Renal pelvis (tissue), 12 donors: ENCODE measurements at places on chromosomes 7 and 10. TPM values are rescaled to one million over a fixed set of nuclear protein-coding genes. Genes with fewer than 3 reads are reported as not detected.

- DNase-seq, result no peak
Measured at GRCh38 chr10:122307669-122308416, 36.7 kb downstream of the BTBD16 start.

The LIPF gene
- 0.35 TPM for polyA plus RNA-seq

DNA sequence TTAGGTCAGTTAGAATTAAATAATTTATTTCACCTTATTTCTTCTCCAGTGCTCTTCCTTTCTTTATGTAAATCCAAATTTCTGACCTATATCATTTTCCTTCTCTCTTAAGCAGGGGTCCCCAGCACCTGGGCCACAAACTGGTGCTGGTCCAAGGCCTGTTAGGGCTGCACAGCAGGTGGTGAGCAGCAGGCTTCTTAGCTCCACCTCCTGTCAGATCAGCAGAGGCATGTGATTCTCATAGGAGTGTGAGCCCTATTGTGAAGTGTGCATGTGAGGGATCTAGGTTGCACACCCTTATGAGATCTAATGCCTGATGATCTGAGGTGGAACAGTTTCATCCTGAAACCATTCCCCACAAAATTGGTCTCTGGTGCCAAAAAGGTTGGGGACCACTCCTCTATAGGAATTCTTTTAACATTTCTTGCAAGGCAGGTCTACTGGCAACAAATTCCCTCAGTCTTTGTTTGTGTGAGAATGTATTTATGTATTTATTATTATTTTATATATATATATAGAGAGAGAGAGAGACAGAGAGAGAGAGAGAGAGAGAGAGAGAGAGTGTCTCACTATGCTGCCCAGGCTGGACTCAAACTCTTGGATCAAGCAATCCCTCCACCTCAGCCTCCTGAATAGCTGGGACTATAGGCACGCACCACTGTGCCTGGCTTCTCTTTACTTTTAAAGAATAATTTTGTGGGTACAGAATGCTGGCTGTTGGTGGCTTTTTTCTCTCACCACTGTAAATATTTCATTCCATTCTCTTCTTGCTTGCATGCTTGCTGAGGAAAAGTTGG lies 4.3 kb upstream of the ABCC2 start:
- no peak for DNase-seq

GRCh38 chr7:116232350-116232749 lies 22.0 kb downstream of the TES start:
- DNase-seq, result no peak

The ACSM6 gene
- 0.30 TPM for polyA plus RNA-seq

GRCh38 chr10:110005719-110006118 lies 2.1 kb upstream of the ADD3 start:
- DNase-seq, result peak; percentile 59

The NUTM2B gene
- polyA plus RNA-seq, result 5.1 TPM

DNA sequence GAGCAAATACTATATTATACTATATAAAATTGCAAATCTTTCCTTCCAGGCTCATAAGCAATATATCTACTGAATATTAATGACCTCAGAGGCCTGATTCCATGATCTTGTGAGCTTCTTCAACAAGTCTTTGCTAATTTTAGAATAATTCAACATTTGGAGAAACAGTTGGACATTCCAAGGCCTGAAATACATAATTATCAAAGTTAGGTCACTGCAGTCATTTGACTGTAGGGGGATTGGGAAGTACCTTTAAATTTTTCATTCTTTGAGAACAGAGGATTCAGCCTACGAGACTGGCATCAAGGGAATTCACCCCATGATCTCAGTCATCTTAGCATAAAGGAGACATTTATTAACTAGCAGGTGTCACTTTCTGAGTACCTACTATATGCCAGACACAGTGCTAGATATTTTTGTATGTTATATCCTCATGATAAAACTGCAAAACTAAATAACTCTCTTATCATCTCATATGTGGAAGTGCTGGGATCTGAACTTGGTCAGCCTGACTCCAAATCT lies 85.4 kb downstream of the DOCK4 start:
- no peak for DNase-seq

The MOGAT3 gene
- 0.90 TPM for polyA plus RNA-seq

DNA sequence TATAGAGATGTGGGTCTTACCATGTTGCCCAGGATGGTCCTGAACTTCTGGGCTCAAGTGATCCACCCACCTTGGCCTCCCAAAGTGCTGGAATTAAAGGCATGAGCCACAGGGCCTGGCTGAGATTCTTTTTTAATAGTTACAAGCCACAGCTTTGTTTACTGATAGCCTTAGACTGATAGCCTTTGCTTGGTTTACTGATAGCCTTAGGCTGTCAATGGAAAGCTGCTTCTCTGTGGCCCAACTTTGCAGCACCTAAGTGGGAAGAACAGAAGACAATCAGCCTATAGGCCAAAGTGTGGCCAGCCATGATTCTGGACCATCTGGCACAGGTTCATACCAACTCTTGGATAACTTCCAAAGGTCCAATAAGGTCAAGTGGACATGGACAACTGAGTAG lies 24.1 kb upstream of the CDCA7L start:
- DNase-seq, result no peak

DNA sequence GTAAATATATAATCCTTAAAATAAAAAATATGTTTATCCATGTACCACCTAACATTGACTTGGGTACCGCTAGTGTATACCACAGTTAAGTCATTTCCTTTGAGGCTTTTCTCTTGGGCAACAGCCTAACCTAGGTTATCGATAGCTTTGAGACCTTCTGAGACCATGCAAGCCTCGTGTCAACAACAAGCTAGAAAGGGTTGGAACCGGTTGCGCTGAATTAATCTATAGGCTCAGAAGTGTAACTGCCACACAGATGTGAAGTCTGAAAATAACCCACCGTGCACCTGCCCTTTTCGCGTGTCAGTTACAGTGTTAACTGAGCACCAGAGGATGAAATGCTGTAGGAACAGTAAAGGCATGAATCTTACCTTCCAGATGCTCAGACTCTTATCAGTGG lies 59.8 kb downstream of the ARID5B start:
- DNase-seq, result no peak

GRCh38 chr7:99392659-99393354 lies 15.6 kb downstream of the PDAP1 start:
- DNase-seq, result no peak

GRCh38 chr10:103699611-103700435 lies 155.6 kb downstream of the SH3PXD2A start:
- no peak for DNase-seq

- DNase-seq, result no peak
Measured at GRCh38 chr10:5666008-5666840, at the start of gene ASB13. TSS of gene ASB13 (minus strand) at chr10:5666595. CDS start at chr10:5666551, 44 bp downstream.

DNA sequence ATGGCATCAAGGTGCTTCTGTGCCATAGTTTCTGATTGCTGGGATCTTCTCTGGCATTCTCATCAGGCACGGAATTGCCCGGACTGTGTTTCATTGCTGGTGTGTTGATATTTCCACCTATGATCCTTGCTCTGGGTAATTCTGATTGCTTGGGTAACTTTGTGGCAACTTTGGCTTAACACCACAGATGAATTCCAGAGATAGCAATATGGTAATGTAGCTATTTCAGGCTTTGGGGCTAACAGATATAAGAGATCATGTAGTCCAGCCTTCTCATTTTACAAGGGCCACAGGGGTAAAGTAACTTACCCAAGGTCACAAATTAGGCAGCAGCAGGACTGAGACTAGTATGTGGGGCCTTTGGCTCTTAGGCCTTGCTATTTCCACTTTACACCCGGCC lies 53.9 kb upstream of the PLPP4 start:
- no peak for DNase-seq

DNA sequence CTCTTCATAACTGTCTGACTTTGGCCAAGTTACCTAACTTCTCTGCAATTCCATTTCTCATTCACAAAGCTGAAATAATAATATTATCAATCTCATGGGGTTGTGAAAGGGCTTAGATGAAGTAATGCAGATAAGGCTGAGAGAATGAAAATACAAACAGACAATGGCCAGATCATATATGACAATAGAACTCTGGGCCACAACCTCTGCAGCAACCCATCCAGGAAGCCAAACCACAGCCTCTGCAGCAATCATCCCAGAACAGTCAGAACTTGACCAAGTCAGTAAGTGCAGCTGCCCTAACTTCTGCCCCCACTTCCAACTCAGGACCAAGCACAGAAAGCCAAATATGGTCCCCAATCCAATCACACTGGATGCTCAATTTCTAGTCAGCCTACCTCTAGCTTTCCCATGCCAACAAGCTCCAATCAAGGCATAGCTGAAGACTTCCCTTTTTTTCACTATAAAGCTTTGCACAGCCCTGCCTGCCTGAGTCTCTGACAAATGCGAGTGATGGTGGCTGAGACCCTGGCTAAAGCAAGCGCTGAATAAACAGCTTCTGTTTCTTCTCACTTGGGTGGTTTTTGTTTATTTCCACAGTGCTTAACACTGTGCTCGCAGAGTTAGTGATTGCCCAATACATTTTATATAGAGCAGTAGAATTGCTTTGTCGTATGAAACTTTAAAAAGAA lies 34.8 kb upstream of the TNPO3 start:
- no peak for DNase-seq

GRCh38 chr10:99536338-99537085 lies 3.8 kb downstream of the NKX2-3 start:
- DNase-seq, result no peak

GRCh38 chr10:131094527-131095312 lies 216.8 kb downstream of the TCERG1L start:
- DNase-seq, result no peak

- DNase-seq, result no peak
Measured at GRCh38 chr7:106644999-106645398, 16.0 kb downstream of the CCDC71L start.

The UPK3B gene
- 0.70 TPM for polyA plus RNA-seq

GRCh38 chr10:83225781-83226180 lies 913.5 kb upstream of the GHITM start:
- DNase-seq, result no peak

DNA sequence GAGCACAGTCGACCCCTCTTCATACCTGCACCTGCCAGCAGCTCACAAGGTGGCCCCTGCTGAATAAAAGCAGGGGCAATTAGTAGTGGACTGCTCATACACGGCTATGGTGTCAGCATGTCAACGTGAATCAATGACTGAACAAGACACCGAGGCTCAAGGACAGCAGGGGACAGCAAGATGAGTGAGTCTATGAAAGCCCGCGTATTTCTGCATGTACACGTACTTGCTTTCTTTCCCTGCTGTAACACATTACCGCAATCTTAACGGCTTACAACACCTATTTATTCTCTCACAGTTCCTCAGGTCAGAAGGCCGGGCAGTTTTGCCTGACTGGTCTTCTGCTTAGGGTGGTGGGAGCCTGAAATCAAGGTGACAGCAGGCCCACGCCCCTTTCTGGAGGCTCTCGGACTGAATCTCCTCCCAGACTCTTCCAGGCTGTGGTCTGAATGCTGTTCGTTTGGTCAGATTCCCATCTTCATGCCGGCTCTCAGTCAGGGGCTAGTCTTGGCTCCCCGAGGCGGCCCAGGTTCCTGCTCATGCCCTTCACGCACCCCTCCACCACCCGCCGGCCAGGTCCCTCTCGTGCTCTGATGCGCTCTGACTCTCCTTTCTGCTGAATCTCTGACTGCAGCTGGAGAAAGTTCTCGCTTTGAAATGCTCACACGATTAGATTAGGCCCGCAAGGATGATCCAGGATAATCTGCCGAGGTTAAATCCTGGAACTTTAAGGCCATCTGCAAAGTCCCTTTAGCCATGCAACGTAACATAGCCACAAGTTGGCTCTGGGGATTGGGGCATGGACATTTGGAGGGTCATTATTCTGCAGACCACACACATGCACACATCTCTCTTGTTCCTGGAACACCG lies 7.8 kb upstream of the PPP2R2D start:
- no peak for DNase-seq

The NAT16 gene
- not detected for polyA plus RNA-seq

GRCh38 chr7:105782391-105783042 lies 93.9 kb downstream of the ATXN7L1 start:
- no peak for DNase-seq

- DNase-seq, result no peak
Measured at GRCh38 chr7:19988860-19989259, 215.4 kb upstream of the TMEM196 start.

DNA sequence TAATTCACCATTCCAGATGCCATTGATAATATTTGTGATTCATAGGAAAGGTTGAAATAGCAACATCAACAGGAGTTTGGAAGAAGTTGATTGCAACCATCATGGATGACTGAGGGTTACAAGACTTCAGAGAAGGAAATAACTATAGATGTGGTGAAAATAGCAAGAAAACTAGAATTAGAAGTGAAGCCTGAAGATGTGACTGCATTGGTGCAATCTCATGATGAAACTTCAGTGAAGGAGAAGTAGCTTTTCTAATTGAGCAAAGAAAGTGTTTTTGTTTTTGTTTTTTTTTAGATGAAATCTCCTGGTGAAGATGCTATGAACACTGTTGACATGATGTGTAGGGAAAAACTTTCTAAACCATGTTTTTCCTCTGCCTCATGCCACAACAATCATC lies 18.7 kb upstream of the CD36 start:
- DNase-seq, result no peak

The HYAL4 gene
- 0.10 TPM for polyA plus RNA-seq

The TEX36 gene
- not detected for polyA plus RNA-seq

The SPACDR gene
- polyA plus RNA-seq, result 0.73 TPM

- DNase-seq, result no peak
Measured at GRCh38 chr7:138842111-138842510, 44.1 kb upstream of the ATP6V0A4 start.

GRCh38 chr7:42932811-42933591 lies 825 bp downstream of the MRPL32 start:
- DNase-seq, result peak; percentile 58

- DNase-seq, result peak; percentile 94
Measured at GRCh38 chr7:28408960-28409715, 3.2 kb upstream of the CREB5 start.
